ENCODE measurements at places on chromosomes 7 and 10.

DNA sequence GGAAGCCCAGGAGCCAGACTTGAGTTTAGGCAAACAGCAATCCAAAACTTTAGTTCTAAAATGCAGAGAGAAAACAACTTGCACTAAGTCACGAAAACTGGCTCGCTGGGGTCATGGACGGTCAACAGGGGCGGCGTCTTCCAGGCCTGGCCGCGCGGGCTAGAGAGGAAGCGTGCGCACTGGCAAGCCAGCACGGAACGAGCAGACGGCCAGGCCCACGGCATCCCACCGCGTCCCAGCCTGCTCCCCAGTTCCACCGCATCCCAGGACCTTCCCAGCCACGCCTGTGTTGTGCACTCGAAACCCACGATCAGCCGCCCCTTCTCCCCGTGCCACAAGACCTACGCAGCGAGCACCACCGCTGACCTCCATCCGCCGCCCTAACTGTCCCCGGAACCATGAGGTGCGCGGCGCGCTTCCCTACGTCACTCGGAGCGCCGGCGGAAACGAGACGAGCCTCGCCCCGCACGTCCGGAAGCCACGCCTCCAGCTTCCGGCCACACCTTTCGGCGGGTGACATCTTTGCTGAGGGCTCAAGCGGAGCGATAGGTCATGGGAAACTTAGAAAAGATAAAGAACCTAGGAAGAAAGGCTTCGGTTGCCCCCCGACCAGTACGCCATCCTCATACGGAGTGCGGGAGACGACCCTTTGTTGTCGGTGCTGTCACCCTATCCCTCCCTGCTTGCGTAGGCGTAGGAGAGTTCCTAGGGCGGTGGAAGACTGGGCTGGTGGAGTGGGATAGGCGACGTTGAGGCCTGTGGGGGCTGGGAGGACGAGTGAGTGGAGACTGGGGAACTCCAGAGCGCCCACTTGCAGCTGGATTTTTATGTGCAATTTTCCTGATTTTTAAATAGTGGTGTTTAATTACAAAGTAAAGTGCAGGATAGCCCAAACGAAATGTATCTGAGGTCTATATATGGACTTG, at the start of gene TBRG4:
TSS of gene TBRG4 (minus strand) at position 400 of the 926 bp plus-strand sequence. CDS start 2,460 bp downstream, outside the sequence.
- peak; percentile 96 for DNase-seq

GRCh38 chr10:1381339-1381738, 325.2 kb downstream of the WDR37 start:
- DNase-seq: no peak

DNA sequence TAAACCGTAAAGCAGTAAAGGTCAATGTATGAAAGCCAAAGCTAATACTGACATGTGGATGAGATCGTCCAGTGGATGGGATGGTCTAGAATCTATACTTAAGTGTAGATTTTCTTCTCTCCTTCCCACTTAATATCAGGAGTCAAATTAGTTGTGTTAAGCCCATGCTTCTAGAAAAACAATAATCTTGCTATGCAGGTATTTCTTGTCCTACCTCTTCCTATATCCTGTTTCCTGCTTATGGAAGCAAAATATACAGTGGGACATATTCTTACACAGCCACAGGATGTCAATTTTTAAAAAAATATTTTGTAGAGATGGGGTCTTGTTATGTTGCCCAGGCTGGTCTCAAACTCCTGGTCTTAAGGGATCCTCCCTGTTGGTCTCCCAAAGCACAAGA, 27.5 kb downstream of the CPEB3 start:
- no peak for DNase-seq

DNA sequence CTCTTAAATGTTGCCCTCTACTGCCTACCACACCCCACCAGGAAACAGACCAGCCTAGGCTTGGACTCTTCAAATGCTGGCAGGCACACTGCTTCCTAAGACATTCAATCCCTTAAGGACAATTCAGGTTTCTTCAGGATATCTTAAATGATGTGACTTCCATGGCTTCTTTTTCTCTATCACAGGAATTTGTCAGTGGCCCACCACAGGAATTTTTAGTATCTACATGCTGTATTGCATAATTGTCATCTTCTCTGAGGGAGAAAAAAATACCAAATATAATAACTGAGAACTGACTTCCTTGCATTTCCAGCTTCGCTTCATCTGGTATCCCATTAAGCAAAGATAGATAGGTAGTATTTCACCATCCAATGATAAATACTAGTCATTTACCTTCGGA, 129.3 kb downstream of the WNT2 start:
- no peak for DNase-seq

- no peak for DNase-seq
Measured at GRCh38 chr10:104478380-104478779, 124.7 kb downstream of the CFAP58 start.

DNA sequence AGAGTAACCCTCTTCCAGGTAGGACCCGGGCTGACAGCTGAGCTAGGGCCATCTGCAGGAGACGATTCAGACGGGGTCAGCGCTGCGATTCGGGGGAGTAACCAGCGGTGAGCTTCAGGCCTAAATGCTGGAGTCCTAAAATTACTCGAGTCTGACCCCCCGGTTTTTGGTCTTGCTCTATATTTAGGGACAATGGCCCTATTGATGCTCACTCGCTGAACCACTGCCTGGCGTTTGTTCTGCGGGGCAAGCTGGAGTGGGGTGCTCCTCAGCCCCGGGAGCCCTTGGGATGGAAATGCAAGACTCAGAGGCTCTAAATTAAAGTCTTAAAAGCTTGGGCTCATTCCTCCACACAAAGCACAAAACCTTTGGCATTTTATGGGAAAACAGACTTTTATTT, 120.0 kb downstream of the PRKAG2 start:
- DNase-seq: no peak

- no peak for DNase-seq
Measured at GRCh38 chr7:102897856-102898531, 14.8 kb upstream of the LRRC17 start.

- DNase-seq: no peak
Measured at GRCh38 chr7:26356229-26356628, 64.6 kb downstream of the SNX10 start.

DNA sequence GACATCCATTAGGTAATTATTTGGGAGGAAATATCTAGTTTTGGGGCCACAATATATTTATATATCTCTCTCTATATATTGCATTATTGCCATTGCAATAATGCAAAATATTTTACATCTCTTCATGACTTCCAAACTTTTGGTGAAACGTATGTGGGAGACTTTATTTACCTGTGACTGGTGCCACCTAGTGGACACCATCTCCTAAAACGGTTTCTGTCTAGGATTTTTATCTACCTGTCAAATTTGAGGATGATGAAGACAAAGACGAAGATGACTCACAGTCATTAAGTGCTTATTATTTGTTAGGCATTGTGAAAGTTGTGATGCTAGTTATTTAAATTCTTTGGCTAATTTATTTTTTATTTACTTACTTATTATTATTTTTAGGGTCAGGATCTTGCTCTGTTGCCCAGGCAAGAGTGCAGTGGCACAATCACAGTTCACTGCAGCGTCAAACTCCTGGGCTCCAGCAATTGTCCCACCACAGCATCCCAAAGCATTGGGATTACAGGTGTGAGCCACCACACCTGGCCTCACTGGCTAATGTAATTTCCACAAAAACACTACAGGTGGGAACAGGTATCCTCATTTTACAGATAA, 18.7 kb upstream of the CBLL1 start:
- peak; percentile 42 for DNase-seq

GRCh38 chr7:135372222-135372621, 137.7 kb downstream of the CNOT4 start:
- DNase-seq: no peak

- DNase-seq: no peak
Measured at GRCh38 chr7:42831006-42831717, 80.7 kb downstream of the C7orf25 start.

DNA sequence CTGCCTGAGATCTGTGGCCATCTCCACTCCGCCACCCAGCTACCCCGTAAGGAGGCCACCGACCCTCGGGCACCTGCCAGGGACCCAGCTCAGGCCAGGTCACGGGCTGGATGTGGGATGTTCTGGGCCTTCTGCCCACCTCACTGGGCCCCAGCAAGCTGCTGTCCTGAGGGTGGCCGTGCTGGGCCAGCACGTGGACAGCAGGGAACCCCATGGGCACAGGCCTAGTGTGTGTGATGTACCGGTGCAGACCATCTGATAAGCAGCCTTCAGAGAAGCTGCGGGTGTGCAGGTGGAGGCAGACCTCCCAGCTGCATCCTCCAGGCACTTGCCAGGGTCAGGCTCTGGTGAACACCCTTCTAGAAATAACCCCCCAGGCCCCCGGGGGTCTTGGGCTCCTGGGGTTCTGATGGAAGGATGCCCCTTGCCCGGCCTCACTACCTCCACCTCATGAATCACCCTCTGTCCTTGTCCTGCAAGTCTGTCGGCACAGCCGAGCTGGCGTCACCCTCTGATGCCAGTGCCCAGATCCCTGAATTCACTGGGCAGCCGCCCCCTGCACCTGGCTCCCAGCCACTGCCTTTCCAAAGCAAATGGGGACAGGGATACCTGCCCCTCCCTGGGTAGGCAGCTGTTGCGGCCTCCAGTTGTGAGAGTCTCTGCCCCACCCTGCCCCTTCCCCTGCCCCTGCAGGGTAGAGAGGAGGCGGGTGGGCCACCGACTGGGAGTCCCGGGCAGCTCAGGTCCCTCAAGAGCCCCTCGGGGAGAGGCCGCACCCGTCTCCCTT, 139.8 kb downstream of the FAM53B start:
- no peak for DNase-seq

DNA sequence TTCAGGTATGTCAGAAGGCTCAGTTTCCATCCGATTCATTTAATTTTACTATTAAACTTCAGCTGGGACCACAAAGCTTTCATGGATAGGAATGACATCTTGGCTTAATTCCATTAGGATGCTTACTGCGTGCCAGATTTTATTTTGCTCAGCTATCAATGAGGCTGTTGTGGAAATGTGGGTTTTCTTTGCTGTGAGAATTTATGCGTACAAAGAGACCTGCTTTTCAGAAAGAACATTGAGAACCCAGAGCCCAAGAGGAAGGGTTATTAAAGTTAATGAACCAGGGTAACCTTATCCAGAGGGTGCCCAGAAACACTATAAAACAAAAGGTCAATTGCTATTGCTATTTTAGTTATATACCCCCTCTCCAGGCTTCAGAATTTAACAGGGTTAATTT, 98.3 kb downstream of the MKLN1 start:
- peak; percentile 82 for DNase-seq

DNA sequence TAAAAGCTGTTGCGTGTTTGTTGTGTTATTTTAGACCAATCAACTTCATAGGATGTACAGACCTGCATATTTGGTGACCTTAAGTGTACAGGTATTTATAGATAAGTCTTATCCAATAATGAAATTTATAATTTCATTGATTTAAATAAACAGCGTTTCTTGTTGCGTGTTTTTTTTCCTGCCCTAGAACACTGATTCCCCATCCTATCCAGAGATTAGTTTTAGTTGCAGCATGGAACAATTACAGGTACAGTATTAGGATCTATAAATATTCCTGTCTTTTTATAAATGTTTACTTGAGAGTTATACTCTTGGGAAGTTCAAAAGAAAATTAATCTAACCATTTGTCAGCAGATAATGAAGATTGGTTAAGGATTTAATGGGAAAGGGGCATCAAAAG, 2.1 kb upstream of the BMI1 start:
- no peak for DNase-seq

GRCh38 chr10:78416031-78417011, 382.7 kb downstream of the RPS24 start:
- no peak for DNase-seq

GRCh38 chr7:13628239-13629001, 361.0 kb downstream of the ETV1 start:
- DNase-seq: no peak
